ENCODE measurements at places on chromosomes 2 and 18.

- DNase-seq = no peak
Observed at GRCh38 chr2:105607920-105608504, 136.7 kb upstream of the NCK2 start.

GRCh38 chr2:42135381-42136312, 33.5 kb upstream of the EML4 start:
- no peak for DNase-seq

GRCh38 chr2:205161156-205161839, 521.0 kb upstream of the NRP2 start:
- no peak for DNase-seq

DNA sequence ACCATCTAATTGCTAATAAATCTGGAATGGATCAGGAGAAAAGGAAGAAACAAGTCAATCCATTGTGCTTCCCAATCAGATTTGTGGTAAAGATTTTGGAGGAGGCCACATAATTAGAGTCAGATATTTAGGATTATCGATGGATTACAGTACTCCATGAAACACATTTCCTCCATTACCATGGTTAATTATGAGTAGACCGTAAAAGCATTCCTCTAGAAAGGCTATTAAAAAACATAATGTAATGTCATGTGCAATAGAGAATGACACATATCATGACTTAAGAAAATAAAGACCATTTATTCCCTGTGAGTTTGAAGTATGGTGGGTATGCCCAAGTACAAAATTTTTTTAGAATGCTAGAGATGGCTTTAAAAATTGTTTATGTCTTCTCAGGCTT, 96.1 kb downstream of the ITGA4 start:
- DNase-seq = no peak

DNA sequence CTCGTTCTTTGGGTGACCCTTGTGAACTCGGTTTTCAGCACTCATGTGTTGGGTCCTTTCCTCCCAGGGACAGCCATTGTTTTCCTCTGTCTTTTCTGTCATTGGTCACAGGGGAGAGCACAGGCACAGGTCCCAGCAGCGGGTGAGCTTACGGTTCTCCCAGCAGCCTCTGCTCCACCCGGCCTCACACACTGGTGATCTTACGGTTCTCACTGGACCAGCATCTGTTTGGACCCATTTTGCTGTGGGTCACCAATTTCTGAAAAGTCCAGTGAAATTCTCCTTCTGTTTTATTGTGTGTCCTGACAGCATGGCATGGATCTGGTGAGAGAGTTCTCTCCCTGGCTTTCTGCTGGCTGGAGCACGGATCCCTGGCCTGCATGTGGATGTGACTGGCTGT, 49.8 kb upstream of the ANKRD62 start:
- no peak for DNase-seq

- no peak for DNase-seq
Observed at GRCh38 chr2:64931246-64932115, 57.7 kb upstream of the SLC1A4 start.

GRCh38 chr2:126717928-126718327, 62.0 kb downstream of the GYPC start:
- DNase-seq = no peak

- no peak for DNase-seq
Observed at GRCh38 chr2:3314626-3315025, 63.0 kb downstream of the EIPR1 start.

GRCh38 chr2:39845460-39846146, 66.5 kb upstream of the THUMPD2 start:
- DNase-seq = no peak

- DNase-seq = no peak
Observed at GRCh38 chr2:100029460-100029859, 112.9 kb downstream of the AFF3 start.
